ENCODE measurements at places on chromosomes 13 and 19.

- DNase-seq = no peak
Observed at GRCh38 chr19:38852231-38853044, 2.7 kb upstream of the HNRNPL start.

- DNase-seq = no peak
Observed at GRCh38 chr19:2477732-2478191, 1.8 kb downstream of the GADD45B start.

DNA sequence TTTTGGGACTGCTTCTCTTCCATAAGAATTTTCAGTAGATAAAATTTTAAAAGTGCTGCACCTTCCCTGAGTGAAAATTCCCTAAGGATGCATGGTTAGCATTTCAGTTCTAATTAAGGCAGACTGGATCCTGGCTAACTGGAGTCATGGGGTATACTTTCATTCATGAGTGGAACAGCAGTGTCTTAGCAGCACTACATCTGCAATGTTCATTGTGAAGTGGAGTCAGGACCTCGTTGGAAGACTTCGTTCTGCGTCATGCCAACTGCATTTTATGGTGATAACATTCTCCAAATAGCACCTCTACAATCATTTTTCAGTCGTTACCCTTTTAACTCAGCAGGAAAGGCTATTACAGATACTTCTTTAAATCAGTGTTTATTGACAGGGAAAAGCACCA is 25.5 kb downstream of the PHF11 start:
- no peak for DNase-seq

DNA sequence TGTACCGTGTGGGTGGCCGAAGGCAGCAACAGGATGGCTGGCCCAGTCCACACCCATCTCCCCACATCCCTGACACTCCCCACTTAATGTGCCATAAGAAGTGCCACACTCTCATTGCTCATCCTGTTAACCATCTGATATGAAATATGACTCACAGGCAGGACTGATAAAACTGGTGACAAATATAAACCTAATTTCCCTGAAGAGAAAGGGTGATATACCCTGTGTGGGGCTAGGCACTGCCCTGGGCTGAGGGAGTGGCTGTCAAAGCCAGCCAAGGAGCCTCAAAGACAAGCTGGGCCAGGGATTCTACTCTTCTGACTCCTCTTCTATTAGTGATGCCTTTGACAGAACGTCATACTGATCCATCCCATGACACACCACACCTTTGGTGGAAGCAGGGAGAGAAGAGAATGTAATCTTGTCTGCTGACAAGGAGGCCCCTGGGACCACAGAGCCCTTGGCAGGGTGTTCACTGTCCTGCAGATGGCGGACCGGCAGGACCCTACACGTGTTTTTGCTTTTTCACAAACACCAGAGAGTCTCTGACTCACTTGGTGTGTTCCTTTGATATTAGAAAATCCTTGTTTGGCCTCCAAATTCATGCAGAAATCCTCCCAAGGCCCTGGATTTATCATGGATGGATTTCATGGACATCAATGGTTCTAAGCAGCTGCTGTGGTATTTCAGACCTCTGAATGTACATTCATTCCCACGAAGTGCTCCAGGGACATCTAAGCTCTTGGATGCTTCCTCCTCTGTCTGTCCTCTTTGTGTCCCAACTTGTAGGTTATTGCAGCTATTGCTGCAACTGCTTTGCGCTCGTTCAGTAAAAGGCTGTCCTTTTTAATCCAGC is 98.0 kb upstream of the WASF3 start:
- DNase-seq = no peak

- DNase-seq = no peak
Observed at GRCh38 chr19:1956868-1957492, 16.0 kb downstream of the CSNK1G2 start.

DNA sequence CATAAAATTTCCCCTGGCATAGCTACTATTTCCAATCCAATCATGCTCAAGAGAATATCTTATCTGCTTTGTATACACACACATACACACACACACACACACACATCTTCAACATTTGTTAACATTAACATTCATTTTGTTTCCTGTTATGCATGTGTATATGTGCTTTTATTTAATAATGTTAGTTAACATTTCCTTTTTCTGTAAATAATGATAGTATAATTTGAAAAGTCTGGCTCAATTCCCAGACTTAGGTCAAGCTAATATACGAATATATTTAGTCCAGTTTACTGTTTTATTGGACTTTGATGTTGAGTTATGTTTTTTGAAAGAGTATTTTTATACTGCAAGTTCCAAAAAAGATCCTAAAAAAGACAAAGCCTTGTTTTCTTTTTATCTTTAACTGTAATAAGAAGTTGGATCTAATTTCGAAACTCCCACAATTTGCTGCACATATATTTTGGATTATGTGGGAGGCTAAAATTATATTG is 1072.4 kb downstream of the EFNB2 start:
- no peak for DNase-seq

- no peak for DNase-seq
Observed at GRCh38 chr19:34692549-34692948, 15.1 kb downstream of the ZNF302 start.

DNA sequence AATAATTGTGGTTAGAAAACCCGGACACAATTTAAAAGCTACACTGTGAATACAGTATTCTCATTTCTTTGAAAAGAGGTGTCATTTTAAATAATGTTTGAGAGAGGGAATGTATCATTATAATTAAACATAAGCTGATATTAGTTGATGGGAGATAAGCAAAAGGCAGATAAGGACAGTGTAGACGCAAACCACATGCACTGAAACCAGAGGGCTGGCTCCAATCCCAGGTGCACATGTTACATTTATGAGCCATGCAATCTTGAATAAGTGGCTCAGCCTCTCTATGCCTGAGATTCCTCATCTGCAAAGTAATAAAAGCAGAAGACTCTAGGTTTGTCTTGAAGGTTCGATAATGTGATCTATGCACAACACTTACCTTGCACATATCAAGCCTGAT is 238.7 kb downstream of the EFNB2 start:
- DNase-seq = no peak

Measured in NCI-H1417 treated with DMSO at 0.1 percent for 48 hours (cell line).